ENCODE measurements at places on chromosomes 11 and 22.
A peak's percentile ranks its signal among the peaks of the same experiment; 100 is the strongest.

DNA sequence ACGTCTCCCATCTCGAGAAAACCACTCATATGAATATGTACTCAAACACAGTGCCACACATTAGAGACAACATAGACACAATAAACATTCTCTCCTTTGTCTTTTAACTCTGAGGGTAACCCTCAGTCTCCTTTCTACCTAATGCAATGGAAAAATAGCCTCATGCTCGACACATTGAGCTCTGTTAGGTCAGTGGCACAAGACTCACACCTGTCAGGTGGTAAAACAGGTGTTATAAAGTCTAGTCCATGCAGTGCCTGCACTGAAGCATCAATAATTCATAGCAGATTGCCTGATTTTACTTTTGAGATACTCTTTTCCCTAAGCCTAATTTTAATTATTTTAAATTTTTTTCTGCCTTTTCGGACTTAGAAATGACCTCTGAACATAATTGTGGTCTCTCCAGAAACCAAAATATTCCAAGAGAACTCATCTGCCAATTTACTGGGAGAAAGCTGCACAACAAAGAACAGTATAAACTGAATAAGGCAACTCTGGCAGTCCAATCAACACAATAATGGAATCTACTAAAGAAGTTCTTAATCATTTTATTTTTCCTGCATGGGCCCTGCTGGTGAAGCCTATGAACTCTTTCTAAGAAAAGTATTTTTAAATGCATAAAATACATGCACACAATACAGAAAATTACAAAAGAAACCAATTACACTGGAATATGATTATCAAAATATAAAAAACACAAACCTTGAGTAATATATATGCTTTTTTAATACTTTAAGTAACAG is 9.9 kb downstream of the RDX start:
- no peak for DNase-seq

GRCh38 chr11:75831915-75832502 is 17.0 kb downstream of the UVRAG start:
- DNase-seq, result no peak

DNA sequence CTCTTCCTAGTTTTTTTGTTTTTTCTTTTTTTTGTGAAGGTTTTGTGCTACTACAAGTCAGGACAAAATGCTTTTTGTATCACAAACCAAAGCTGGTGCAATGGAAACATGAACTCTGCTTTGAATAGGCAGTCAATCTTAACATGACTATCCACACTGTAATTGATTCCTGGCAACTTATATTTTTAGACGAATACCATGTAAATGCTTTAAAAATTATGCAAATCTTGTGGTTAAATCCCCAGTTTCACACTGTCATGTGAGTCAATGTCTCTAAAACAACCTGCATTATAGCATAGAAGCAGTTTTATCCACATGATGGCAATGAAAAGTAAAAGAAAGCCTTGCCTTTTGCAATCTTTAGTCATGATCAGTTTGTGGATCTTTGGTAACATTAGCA is 8.9 kb downstream of the TRPC6 start:
- DNase-seq, result no peak

DNA sequence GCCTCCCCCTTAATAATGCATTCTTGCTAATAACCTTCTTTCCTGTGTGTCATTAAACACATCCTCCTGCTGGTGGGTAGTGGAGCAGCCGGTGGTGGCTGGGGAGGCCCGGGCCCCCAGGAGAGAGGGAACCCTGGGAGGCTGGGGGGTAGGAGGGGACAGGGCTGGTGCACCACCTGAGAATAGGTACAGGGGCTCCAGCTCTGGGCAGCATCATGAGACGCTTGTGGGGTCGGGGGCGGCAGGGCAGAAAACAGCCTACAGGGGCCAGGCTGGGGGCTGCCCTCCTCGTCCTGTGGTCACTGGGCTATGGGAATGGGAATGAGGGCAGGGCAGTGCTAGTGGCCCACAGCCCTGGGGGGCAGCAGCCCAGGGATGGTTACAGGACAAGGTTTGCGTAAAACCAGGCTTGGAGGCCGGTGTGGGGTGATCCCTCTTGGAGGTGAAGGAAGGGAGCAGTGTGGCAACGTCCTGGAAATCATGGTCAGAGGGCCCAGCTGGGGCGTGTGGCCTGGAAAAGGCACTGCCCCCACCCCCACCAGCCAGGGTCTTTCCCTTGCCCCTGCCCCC is 18.5 kb upstream of the CCDC188 start:
- no peak for DNase-seq

- peak; percentile 54 for DNase-seq
Measured at GRCh38 chr11:8056810-8057463, 24.1 kb upstream of the TUB start.

GRCh38 chr22:31874821-31875220 is 69.5 kb upstream of the YWHAH start:
- no peak for DNase-seq

DNA sequence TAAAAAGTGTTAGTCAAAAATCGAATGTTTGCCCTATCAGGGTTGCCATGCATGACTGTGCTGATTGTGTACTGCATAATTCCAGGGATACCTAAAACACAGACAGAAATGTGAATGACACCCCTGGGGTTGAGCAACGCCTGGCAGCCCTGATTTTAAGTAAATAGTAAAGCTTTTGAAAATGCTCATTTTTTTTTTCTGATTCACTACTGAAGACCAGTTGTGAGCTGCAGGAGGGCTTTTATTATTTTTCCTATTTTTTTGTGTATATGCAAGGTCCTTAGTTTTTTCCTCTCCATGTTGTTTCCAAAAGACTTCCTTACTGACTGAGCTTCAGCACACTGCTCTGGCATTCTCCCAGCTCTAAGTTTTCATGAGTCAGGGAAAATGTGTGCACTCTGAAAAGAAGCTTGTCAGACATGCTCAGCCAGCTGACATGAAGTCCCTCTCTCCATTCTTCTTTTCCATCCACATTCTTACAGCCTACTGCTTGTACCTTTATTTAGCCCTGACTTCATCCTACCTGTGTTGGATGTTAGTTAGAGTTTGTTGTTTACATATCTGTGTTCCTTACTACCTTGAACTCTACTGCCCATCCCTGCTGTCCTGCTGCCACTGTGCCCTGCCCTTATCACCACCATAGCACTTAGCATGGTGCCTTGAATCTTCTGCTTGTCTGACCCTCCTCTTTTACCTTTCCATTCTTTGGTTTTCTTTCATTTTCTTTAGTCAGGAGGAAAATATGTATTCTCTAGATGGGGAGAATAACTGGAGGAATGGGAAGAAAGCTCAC is 79.5 kb downstream of the HORMAD2 start:
- no peak for DNase-seq

DNA sequence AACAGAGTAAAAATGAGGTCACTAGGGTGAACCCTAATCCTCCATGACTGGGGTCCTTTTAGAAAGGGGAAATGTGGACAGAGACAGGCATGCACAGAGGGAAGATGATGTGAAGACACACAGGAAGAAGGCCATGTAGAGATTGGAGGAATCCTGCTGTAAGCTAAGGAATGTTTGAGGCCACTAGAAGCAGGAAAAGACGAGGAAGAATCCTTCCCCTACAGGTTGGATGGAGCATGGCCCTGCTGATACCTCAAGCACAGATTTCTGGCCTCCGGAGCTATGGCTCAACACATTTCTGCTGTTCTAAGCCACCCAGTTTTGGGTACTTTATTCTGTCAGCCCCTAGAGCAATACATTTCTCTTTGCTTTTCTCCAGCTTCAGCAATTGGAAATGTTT is 486.9 kb downstream of the MIAT start:
- no peak for DNase-seq

DNA sequence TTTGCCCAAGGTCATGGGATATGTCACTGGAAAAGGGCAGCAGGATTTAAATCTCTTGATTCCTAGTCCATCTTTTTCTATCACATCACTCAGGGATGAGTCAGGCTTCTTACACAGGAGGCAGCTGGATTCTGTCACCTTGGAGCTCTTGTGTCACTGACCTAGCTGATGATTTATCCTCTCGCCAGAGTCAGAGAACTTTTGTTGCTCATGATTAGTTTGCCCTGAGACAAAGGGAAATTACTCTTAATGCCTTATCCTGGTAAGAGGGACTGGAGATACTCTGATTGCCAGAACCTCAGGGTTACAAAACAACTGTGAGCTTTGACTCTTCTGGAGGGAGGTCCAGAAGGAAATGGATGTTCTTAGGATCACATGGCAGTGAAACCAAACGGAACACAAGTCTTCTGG is 10.1 kb downstream of the COA4 start:
- no peak for DNase-seq

DNA sequence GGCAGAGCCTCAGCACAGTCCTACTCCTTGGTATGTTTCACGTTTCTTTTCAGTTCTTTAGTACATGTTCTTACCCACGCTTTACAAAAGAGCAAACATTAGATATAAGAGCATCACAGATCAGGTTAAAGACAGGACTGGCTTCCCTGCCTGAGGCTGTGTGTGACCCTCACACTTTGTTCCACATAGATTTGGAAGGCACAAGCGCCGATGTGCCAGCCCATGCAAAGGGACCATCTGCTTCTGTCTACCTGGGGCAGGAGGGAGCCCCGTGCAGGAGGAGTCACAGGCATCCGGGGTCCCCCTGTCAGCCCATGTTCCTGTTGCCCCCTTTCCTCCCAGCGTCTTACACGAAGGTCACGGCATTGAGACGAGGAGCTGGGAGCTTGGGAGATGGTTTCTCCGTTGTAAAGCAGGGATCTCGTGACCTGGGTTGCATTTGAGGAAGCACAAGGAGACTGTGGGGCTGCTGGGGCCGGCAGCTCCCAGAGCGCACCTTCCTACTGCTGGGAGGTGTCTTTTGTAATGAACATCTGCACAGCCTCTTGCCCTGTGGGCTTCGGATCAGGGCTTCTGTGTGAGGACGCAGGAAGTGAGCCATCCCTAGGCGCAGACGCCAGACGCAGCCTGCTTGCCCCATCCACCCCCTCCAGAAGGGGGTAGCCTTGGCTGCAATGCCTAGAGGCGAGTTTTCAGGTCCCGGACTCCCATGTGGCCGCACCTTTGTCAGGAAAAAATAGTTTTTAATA is 72.6 kb downstream of the SCN3B start:
- DNase-seq, result no peak

DNA sequence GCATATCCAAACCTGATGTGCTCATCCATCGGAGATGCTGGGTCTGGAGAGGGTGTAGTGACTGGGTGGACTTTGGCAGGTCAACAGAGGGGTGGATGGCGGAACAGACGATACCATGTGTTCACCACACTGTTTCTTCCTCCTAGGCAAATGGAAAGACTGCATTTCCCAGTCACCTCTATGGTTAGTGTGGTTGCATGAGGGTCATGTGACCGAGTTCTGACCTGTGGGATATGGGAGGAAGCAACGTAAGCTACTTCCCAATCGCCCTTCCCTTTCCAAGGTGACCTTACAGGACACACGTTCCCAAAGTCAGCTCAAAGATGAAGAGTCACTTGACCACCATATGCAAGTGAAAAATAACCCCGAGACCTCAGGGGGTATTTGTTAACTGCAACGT is 27.7 kb downstream of the TSPAN32 start:
- DNase-seq, result no peak

DNA sequence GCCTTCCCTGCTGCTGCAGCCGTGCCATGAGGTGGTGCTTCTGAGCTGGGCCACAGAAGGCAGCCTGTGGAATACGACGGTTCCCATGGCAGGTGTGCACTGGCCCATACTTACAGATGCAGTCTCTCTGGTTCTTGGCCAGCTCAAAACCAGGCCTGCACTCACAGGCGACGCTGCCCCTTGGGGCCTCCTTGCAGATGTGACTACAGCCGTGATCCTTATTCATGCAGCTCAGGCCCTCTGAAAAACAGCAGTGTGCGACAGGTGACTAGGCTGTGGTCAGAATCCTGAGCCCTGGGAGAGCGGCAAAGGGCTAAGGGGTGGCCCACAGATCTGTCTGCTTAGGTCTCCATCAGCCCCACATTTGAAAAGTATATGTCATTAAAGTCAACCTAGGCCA is 22.1 kb downstream of the SCUBE2 start:
- DNase-seq, result no peak

DNA sequence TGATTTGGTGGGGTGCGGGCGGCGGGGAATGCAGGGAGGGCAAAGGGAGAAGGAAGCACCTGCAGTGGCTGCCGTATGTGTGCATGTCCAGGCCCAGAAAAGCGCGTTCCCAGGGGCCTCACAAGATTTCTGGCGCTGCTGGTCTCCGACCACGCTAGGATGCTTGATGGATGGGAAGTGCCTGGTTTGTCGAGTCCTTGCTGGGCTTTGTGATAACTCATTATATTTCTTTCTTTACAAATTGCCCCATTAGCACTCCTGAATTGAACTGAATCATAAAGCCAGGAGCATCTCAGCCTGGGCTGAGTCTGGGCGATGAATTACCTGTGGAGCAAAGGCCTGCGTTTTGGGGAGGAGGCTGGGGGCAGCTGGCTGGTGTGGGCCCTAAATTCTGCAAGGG is 69.2 kb upstream of the LMO1 start:
- DNase-seq, result no peak
